ENCODE measurements at places on chromosomes 1 and 21. TPM values are rescaled to one million over a fixed set of nuclear protein-coding genes. Genes with fewer than 3 reads are reported as not detected.

The PROK1 gene
- not detected for total RNA-seq

- DNase-seq = no peak
- no peaks in the 10 kb centered on the region for H3K36me3 ChIP-seq
- peaks cover 5% of the 10 kb centered on the region for H3K27me3 ChIP-seq
Measured at GRCh38 chr21:45594721-45595489, 48.6 kb upstream of the PCBP3 start.

The KMO gene
- total RNA-seq = not detected

GRCh38 chr1:198481661-198482060, 58.8 kb downstream of the ATP6V1G3 start:
- peak overlapping the region; percentile 14 for H3K27ac ChIP-seq
- no peaks in the 10 kb centered on the region for H3K36me3 ChIP-seq
- H3K4me1 ChIP-seq = no peaks in the 10 kb centered on the region
- no peaks in the 10 kb centered on the region for H3K27me3 ChIP-seq

DNA sequence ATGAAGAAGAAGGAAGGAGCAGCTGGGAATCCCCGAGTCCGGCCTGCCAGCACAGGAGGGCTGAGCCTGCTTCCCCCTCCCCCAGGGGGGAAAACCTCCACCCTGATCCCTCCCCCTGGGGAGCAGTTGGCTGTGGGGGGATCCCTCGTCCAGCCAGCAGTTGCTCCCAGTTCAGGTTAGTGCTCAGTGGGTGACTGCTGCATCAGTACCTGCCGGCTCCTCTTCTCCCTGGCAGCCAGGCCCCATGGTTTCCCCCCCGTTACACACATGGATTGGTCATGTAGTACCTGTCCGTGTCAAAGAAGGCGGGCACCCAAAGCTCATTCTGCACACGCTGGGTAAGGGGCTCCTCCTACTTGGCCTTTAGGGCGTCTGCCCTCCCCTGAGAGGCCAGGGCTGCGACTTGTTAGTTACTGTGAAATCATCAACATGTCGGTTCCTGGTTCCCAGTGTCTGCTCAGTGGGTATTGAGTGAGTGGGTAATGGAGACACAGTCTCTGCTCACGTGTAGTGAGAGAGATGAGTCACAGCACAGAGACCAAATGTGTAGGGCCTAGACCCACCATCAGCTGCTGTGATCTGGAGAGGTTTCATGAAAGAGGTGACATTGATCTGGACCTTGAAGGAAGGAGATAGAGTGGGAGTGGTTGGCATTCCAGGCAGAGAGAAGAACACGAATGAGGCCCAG, 11.5 kb downstream of the NECAP2 start:
- H3K4me1 ChIP-seq = no peaks in the 10 kb centered on the region
- H3K27ac ChIP-seq = no peak overlapping the region
- no peak overlapping the region for H3K4me3 ChIP-seq
- no peaks in the 10 kb centered on the region for H3K27me3 ChIP-seq
- peaks cover 60% of the 10 kb centered on the region for H3K36me3 ChIP-seq

DNA sequence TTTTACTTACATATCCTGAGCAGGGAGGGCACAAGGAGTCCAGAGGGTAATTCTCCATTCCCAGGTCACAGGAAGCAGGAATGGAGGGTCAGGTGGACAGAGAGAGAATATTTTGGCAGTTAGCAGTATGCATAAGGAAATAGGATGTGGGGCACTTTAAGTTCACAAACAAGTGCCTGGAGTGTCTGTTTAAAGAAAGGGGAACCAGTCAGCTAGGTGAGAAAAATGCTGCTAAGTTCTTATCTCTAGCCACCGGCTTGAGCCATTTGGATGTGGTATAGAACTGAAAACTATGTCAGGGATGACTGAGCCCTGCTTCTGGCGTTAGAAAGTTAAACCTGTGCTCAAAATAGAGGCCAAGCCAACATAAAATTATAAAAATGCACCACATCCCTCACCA, 739.7 kb upstream of the NCAM2 start:
- H3K36me3 ChIP-seq = no peaks in the 10 kb centered on the region
- DNase-seq = no peak
- H3K27me3 ChIP-seq = no peaks in the 10 kb centered on the region
- H3K27ac ChIP-seq = no peak overlapping the region

GRCh38 chr1:45516465-45516864, 5.2 kb downstream of the PRDX1 start:
- H3K4me3 ChIP-seq = no peak overlapping the region
- peaks cover 13% of the 10 kb centered on the region for H3K4me1 ChIP-seq
- H3K27me3 ChIP-seq = no peaks in the 10 kb centered on the region
- DNase-seq = no peak
- peak overlapping the region; percentile 17 for H3K27ac ChIP-seq
- H3K36me3 ChIP-seq = peaks cover 44% of the 10 kb centered on the region

Data from transverse colon (tissue), 4 donors.